Activated T-helper 1 cell treated with anti-CD3 and anti-CD28 coated beads, Interleukin-2, amount 50 U/mL, for 16 hours (primary cell): ENCODE measurements at places on chromosomes 5 and 9.

DNA sequence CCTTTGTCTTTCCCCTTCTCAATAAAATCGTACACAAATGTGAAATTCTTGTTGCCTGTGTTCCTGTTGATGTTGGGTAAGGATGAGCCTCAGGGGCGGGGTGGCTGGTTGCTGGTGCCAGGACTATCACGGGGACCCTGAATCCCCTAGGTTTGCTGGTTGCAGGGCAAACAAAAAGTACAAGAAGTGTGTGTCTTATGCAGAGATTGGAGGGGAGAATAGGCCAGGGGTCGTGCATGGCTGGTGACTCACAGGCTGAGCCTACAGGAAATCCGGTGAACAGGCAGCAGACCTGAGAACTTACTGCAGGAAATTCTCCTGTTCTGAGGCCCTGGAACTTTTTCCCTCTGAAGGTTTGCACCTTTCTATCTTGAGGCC, 5.5 kb downstream of the ANXA2R start:
- DNase-seq = no peak

- no peak for DNase-seq
Measured at GRCh38 chr9:114731701-114732100, 49.7 kb upstream of the TEX48 start.

GRCh38 chr9:79268806-79269205, 303.0 kb upstream of the TLE4 start:
- DNase-seq = no peak

GRCh38 chr5:132388244-132389050, 18.9 kb downstream of the SLC22A5 start:
- no peak for DNase-seq

- DNase-seq = no peak
Measured at GRCh38 chr5:15021266-15022046, 149.9 kb upstream of the ANKH start.

DNA sequence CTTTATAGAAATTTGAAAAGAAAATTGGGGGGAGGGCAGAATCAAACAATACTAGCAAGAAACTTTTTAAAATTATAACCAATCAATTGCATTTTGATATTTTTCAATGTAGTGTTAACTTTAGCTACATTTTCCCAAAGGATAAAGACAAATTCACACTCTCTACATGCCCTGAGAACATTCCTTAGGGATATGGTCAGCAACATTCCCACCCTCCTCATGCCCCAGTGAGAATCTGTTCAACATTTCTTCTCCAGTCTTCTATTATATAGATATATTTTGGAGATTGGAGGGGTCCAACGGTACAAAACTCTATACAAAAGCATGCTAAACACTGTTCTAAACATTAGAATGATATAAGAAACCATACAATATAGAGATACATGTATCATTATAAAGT, 11.6 kb upstream of the PRR16 start:
- DNase-seq = no peak

- no peak for DNase-seq
Measured at GRCh38 chr5:80284720-80285119, 28.9 kb upstream of the SERINC5 start.

DNA sequence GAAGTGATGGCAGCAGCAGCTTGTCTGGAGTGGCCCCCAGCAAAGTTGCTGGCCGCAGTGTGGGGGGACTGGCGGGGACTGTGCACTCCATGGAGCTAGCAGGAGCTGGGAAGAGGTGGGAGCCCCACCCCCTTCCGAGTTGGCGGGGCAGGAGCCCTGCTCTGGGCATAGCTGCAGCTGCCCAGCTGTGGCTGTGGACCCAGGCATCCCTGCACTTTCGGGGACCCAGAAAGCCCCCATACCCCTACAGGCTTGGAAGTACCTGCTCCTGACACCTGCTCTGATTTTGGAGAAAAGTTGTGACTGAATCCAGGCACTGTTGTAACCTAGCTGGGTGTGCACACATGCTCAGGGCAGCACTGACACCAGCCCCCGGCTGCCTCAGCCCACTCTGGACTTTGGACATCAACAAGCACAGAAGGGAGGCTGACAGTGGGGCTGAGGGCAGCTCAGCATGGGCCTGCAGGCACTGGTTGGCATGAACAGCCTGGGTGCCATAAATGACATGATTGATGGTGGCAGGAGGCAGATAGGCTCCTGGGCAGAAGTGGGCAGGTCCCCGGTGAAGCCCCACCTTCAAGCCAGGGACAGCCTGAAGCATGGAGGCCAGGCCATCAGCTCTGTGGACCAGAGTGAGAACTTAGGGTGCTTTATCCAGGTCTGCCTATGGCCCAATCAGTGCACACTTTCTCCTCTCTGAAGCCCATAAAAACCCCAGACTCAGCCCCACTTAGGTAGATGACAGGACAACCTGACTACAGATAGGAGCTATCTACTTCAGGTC, 12.6 kb downstream of the LMBRD2 start:
- DNase-seq = no peak

GRCh38 chr5:1405121-1405520, 40.1 kb downstream of the SLC6A3 start:
- DNase-seq = no peak

GRCh38 chr5:143648696-143649095, 163.3 kb upstream of the HMHB1 start:
- no peak for DNase-seq

DNA sequence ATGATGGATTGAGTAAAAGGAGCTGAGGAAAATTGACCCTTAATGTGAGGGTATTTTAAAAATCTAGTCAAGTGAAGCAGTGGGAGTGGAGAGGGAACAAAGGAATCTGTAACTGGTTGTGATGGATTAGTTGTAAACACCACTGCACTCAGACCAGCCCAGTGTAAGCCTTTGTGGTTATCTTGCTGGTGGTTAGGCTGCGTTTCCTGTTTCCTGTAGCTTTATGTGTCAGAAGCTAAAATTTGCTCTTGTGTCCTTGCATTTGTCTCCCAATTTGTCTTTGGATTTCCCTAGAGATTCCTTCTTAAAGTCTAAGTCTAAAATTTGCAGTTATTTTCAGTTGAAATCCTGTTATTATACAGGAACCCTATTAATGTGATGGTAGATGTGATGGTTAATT, 6.3 kb downstream of the IFNA21 start:
- no peak for DNase-seq

GRCh38 chr5:370959-371810, 49.7 kb downstream of the AHRR start:
- DNase-seq = no peak

GRCh38 chr5:72439192-72439591, 68.0 kb downstream of the ZNF366 start:
- DNase-seq = no peak

- DNase-seq = no peak
Measured at GRCh38 chr9:111955048-111955447, 58.4 kb downstream of the UGCG start.

DNA sequence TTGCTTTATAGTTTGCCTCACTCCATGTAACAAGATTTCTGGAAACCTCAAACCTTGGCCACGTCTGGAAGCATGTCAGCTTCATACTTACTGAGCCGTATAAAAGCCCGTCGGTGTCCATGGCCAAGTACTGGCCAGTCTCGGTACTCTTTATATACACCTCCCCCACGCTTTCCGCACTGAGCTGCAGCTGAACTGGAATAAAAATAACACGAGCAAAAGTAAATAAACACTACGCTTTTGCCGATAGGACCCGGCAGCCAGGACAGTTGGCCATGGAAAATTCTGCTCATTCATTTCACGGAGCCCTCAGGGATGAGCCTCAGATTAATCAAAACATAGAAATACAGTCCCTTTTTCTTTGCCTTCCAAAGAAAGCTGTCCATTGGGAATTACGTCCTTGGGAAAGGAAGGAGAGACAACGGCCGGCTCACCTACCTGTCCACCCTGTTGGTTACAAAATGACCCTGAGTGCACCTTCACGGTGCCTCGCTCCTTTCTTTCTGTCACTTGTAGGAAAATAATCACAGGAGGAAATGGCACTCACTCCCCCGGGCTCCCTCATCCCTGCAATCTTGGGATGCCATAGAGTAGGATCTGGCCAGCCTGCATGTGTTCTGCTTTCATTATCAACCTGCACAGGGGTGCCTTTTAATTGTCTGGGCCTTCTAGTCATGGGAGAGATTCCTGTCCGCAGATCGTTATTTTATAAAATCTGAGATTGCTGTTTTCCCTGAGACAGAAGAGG, 85.1 kb downstream of the FGF1 start:
- no peak for DNase-seq

GRCh38 chr9:33315371-33315770, 25.1 kb downstream of the NFX1 start:
- no peak for DNase-seq

DNA sequence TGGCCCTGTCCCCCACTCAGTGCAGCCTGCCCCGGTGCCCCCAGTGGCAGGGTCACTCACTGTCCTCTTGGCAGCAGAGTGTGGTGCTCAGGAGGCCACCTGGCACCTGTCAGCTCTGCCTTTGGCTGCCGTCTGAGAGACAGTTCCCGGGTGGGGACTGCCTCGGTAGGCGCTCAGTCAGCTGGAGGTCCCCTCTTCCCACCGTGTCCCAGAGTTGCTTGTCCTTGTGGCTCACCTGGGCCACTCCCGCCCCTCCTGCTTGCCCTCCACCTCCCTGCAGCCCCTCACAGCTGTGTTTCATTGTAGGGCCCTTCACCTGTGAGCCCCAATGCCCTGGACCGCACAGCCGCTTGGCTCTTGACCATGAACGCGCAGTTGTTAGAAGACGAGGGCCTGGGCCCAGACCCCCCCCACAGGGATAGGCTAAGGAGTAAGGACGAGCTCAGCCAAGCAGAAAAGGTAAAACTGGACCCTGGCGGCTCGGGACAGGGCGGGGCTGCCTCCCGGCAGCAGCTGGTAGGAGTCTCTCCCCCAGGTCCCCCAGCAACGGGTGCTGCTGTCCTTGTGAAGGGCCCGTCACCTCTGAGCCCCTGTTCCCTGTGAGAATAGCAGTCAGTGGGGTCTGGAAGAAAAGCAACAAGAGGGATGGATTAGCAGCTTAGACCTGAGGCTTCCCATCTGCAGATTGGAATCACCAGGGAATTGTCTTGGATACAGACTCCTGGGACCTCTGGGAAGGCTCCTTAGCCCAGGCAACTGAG, 122.7 kb downstream of the DAB2IP start:
- no peak for DNase-seq

DNA sequence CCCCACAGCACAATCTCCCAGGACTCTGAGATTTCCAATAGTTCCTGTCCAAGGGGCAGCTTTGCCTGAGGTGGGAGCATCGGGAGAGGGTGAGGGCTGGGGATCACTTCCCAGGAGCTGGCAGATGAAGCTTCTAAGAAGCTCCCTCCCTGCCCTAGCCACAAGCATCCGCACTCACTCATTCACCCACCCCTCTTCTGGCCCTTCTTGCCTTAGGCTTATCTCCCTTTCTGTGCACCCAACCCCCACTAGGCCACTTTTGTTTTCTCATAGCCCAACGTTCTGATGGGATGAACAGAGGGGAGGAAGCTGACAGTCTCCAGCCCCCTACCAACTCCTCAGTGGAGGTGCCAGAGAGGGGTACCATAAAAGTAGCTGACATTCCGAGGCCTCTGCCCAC, 3.7 kb upstream of the PCDH1 start:
- no peak for DNase-seq

- no peak for DNase-seq
Measured at GRCh38 chr9:75671354-75671753, 219.1 kb upstream of the PCSK5 start.

DNA sequence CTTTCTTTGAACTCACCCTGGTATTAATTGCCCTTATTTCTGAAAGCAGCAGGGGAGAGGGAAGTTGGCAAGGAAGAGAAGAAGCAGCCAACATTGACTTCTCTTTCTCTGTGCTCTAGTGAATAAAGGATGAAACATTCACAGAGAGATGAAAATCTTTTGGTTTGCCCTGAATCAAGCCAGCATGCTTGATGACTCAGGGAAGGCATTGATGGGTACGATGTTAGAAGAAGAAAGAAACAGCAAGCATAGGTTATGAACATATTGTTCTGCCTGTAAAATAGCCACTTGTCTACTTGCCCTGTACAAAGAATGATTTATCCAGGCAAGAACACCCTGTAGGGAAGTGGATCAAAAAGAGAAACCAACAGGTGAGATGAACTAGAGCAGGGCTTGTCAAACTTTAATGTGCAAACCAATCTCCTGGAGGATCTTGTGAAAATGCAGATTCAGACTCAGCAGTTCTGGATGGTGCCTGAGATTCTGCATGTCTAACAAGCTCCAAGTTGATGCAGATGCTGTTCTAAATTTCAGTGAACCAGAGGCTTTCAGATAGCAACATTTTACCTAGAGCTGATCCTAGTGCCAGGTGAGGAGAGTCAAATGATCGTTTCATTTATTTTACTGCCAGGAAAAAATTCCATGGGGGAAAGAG, 586.6 kb upstream of the TLE4 start:
- no peak for DNase-seq

GRCh38 chr5:77920359-77921058, 144.4 kb upstream of the TBCA start:
- no peak for DNase-seq

GRCh38 chr9:126069400-126069955, 257.2 kb upstream of the MVB12B start:
- no peak for DNase-seq

GRCh38 chr9:120622790-120623189, 42.8 kb upstream of the CDK5RAP2 start:
- no peak for DNase-seq

DNA sequence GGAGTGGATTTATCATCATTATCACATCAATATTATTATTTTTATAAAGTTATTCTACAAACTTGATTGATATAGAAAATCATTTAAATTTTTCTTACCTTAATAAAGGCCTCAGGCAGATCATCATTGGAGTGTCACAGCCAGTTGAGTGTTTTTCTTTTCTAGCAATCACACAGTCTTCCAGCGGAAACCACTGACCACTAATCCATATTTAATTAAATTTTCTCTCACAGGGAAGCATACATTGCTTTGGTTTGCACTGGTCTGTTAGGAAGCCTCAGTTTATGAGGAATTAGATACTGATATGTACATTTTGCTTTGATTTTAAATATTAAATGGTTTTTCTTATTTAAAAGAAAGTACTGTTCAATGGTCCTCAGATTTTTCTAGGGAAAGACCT, 6.7 kb downstream of the SPZ1 start:
- no peak for DNase-seq

DNA sequence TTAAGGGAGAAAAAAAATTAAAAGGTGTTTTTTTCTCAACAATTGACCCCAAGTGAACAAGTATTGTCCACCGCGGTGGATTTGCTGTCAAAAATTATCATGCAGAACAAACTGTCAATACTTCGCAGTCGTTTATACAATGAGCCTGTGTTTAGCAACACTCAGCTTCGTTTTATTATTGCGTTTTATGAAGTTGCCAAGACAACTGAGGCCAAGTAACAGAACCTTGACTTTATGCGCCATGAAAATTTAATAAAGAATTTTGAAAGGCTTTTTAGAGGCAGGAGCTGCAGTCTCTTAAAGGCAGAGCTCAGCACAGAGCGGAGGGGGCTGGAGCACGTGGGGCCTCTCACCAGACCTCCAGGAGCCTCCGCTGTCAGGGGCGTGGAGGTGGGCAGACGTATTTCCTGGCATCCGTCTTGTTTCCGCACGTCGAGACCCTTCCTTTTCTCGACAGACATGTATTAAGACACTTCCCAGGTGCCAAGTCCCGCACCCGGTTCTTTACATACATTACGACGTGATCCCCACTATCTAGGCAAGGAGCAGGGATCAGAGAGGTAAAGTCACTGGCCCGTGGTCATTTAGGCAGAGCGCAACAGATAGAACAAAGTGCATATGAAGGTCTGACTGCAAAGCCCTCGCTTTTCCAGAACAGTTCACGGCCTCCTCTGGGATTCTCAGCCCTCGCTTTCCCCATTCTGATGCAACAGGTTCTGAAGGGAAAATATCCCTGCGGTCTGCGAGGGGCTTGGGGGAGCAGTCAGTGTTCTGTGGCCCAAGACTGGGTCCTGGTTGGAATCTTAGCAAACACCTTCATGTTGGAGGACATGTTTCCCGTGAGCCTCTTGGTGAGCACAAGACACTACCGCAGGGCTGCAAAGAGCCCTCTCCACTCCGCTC, 164.4 kb downstream of the DAB2IP start:
- no peak for DNase-seq
